ENCODE measurements at places on chromosomes 11 and 22.

DNA sequence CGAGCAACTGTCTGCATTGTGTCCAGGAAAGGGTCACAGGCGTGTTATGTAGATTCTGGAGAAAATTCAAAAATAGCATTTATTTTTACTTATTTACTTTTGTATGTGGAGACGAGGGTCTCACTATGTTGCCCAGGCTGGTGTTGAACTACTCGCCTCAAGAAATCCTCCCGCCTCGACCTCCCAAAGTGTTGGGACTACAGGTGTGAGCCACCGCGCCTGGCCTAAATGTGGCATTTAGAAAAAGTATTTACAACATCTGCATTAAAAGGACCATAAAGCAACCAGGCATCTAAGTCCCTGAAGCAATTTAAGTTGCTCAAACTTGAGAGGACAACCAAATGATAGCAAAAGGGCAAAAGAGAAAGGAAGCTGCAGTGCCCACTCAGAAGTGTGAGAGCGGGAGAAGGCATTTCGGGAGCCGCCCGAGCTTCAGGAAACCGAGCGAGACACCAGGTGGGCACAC, 595 bp downstream of the TRIM66 start:
- no peak for DNase-seq

DNA sequence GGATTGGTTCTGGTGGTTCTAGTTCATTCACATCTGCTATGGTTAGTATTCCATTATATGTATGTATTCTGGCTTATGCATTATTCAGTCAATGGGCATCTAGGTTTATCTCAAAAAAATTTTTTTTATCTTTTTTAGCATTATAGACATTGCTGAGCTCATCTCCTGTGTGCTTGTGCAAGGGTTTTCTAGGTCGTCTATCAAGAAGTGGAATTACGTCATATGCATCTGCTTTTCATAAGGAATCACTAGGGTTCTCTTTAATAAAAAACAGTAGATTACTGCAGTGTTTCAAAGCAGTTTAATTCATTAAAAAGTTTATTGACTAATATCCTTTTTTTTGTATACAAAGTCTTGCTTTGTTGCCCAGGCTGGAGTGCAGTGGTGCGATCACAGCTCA, 21.3 kb downstream of the TBC1D22A start:
- no peak for DNase-seq

GRCh38 chr11:99535406-99535805, 514.7 kb downstream of the CNTN5 start:
- no peak for DNase-seq

GRCh38 chr11:126919147-126919823, 81.3 kb downstream of the KIRREL3 start:
- no peak for DNase-seq

DNA sequence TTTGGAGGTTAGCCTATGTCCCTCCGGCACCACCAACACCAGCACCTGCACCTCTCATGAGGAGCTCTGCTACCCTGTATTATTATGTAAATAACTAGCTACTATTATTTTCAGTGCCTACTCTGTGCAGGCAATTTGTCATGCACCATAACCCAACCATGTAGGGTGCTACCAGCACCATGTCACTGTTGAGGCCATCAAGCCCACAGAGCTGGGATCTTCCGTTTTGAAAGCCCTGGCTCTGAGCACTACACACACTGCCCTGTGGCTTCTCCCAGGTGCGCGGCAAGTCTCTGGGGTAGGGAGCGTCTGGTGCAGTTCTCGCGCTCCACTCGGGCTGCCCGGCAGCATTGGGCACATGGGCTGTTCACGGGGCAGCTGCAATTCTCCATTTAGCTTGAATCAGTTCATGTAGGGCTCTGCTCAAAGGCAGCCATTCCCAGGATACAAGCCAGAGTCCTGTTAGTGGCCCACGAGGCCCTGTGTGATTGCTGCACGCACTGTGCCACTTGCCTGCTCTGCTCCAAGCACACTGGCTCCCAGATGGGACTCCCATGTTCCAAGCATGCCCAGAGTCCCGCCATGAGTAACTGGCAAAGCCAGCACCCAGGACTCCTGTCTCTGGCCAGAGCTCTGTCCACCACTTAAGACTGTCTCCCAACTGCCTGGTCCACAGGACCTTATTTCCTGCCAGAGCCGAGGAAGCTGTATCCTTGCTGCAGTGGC, 42.5 kb upstream of the CDON start:
- no peak for DNase-seq

- no peak for DNase-seq
Measured at GRCh38 chr11:27112946-27113345, 72.3 kb downstream of the BBOX1 start.
